NCI-H2029 treated with DMSO at 0.1 percent for 48 hours (cell line): ENCODE measurements at places on chromosomes 4 and X.

DNA sequence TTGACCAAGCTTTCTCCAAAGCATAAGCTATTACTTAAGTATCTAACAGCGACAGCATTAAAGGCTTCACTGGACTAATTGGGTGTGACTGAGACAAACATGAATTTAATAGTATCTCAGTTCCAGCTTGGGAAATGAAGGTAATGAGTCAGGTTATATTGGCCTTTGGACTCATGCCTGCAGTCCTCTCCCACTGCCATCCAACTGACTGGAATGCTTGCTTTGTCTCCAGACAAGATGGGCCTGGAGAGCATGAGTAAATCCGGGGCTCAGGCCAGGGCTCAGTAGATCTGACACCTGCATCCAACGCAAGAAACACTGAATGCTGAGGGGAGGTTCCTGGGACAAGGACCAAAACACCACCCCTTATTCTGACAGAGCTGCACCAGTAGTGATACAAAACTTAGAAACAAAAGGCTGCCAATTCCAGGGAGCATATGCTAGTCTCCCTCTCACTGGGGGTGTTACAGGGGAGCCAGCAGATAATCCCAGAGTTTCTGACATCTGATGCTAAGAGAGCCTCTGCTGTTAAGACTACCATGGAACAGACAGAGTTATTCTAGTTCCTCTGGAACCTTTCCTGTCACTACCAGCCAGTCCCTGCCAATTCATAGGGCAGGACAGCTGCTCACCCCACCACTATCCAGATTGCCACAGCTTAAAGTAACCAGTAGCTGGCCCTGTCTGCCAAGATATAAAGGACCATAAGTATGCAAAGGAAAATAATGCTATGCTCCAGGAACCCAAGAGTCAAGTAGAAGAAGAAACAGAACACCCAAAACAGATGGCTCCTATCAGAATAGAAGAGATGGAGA lies 293.8 kb downstream of the IQCM start:
- DNase-seq = no peak

DNA sequence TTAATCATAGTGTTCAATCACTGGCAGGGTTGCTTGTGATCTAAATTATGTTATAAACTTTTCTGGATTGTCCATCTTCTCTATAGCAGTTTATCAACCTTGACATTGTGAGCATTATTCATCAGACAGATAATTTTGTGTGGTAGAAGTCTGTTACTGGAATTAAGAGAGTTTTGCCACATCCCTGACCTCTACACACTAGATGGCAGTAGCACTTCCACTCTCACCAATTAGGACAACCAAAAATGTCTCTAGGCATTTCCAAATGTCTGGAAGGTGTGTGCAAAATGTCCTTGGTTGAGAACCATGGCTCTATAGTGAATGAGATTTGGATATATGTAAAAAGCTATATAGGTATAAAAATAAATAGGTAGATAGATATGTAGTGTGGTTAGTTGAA lies 324.1 kb upstream of the FAM47C start:
- DNase-seq = no peak

DNA sequence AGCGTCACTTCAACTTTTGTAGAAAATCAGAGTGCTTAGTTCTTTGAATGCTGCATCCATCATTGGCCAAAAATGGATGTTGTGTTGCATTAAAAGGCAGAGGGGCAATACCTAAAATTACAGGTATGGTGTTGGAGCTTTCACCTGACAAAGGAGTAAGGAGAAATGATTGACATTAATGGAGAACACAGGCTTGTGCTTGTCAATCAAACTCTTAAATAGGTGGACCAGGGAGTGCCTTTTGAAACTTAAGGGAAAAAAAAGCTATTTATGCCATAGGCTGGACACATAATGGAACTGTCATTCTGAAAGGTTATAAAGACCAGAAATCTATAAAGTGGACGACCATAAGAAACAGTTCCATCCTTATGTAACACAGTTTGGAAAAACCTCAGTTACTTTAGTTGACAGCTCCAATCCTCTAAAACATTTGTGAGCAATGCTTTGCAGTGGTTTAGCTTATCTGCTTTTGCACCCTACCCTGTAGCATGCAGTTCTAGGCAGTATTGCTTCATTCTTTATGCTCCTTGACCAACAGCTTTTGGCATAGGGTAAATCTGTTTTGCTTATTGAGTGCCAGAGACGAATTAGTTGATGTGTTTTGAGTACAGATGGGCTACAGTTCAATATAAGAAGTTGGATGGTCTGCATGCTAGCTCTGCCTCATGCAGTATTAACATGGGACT lies 2.4 kb downstream of the HADH start:
- DNase-seq = no peak

DNA sequence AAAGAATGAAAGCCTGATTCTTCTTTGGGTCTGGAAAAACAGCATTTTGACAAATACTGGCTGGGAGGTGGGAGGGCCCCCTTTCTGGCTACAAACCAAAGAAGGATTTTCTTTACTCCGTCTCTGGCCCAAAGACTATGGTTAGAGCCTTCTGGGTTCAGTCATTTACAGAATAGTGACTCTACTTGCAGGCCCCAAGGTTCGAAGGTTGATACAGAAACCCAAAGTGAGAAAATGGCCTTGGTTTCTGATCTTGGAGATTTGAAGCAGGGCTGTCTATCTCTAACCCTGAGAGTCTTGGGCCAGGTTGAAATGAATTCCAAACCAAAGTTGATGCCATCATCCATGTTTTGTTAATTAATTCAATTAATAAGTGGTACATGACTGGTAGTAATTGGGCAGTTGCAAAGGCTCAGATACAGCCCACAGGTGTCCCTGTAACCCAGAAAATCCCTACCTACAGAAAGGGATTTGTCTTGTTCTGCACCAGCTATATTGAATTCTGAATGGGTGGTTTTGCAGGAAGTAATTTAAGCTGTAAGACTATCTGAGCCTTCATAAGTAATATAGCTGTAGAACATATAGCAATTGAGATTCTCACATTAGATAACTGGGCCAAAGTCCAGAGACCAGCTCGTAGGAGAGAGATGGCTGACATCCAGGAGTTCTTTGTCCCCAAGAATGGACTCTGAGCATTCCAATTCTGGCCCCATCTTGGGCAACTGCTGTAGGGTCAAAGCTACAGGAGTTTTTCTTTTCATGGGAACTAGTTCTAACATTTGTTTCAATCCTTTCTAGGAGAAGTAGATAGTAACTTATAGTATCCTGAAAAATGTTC lies 34.5 kb downstream of the CHRNA9 start:
- no peak for DNase-seq
